ENCODE measurements at places on chromosomes 3 and 15.

GRCh38 chr3:177451301-177451750 lies 254.0 kb upstream of the TBL1XR1 start:
- DNase-seq = no peak

GRCh38 chr15:81263477-81263876 lies 60.5 kb downstream of the STARD5 start:
- no peak for DNase-seq

DNA sequence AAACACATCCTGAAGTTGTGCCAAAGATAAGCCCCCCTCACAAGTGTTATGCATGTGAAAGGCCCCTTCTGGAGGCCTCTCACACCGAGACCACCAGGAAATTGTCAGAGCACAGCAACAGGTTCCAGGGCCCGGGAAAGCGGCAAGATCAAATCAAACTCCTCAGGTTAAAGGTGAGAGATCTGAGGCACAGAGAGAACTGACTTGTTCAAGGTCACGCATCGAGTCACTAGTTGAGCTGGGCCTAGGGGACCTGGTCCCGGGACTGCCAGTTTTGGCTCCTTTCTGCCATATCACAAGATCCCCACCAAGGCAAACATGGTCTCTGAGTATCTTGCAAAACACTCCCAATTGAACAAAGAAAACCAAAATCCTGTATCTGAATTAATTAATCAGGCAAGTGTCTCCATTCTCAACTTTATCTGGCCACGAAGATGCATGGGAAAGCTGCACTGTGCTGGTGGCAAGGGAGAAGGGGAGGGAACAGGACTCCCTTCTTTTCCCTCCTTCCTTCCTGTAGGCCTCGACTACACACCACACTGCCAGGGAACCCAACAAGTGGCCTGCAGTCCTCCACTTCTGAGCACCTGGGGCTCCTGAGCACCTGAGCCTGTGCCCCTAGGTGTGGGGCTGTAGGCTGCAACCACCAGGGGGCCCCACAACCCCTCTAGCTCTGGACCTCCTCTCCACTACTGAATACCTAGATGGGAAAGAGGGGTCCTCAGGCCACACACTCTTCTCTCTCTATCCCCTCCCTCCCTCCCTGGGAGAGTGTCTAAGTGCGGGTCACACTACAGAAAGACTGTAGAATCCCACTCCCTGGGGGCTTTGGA lies 37.3 kb downstream of the ANP32A start:
- DNase-seq = no peak

DNA sequence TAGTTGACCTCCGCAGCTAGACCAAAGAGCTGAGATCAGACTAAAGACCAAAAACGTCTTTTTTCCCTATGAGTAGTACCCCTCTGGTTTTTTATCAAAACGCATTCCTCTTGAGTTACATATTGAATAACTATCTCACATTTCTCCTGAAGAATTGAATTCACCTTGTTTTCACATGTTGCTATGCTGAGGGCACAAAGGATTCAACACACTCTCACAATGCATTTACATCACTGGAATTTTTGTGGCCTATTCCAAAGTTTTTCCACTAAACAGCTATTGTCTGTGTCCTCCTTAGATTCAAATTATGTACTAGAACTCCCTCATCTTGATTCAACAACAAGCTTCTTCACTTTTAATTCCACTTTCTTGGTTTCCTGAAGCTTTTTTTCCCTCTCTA lies 112.5 kb downstream of the RSL24D1 start:
- DNase-seq = no peak

DNA sequence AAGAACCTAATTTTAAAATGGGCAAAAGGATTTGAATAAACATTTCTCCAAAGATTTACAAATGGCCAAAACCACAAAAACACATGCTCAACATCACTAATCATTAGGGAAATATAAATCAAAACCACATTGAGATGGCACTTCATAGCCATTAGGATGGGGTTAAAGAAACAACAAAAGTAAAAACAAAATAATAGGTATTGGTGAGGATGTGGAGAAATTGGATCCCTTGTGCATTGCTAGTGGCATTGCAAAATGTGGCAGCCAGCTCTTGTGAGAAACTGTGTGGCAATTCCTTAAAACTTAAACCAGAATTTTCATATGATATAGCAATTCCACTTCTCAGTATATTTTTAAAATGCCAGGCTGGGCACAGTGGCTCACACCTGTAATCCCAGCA lies 126.5 kb downstream of the STT3B start:
- DNase-seq = no peak

- DNase-seq = no peak
Measured at GRCh38 chr3:58321791-58322190, 10.9 kb upstream of the PXK start.

DNA sequence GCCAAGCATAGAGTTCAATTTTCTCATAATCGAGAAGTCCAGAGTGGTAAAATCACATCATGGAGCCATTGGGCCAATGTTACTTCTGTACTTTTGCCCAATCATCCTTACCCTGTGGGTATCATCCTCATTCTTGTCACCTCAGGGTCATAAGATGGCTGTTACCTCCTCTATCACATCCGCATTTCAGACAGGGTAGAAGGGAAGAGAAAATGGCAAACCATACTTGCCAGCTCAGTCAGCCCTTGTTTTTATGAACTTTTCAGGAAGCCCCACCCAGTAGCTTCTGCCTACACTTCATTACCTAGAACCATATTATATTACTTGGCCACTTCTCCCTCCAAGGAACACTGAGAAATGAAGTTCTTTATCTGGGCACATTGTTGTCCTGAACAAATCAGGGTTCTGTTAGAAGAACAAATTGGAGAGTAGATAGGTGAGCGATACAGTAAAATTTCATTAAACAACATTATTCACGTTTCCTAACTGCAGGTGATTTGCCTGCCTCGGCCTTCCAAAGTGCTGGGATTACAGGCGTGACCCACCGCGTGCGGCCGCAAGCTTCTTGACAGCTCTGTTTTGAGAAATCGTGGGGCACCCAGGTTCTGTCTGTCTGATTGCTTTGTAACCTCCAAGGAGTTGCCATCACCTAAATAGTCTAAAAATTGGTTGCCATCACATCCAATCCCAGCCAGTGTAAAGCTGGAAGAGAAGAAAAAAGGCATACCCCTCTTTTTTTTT lies 34.5 kb upstream of the RPN1 start:
- no peak for DNase-seq

- DNase-seq = peak; percentile 51
Measured at GRCh38 chr3:133930341-133930933, 34.8 kb upstream of the RAB6B start.

- DNase-seq = no peak
Measured at GRCh38 chr3:37787153-37787867, 74.4 kb upstream of the CTDSPL start.

- DNase-seq = no peak
Measured at GRCh38 chr3:141552440-141552991, 65.7 kb downstream of the RASA2 start.

DNA sequence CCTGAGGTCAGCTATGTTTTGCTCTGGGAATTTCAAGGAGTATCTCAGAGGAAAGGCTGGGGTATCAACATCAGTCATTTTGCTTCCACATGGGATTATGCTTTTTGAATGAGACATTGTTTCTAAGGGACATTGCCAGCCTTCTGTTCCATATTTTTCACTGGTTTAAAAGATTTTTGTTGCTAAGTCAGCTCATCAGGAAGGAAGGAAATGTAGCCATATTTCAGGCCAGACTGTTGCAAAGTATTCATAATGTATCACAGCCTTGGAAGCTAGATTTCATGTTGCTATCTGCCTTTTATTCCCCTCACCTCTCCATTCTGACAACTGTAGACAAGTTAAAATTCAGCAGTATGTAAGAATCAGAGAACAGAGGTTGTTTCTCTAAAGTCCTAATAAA lies 61.0 kb upstream of the CHRM5 start:
- DNase-seq = no peak

DNA sequence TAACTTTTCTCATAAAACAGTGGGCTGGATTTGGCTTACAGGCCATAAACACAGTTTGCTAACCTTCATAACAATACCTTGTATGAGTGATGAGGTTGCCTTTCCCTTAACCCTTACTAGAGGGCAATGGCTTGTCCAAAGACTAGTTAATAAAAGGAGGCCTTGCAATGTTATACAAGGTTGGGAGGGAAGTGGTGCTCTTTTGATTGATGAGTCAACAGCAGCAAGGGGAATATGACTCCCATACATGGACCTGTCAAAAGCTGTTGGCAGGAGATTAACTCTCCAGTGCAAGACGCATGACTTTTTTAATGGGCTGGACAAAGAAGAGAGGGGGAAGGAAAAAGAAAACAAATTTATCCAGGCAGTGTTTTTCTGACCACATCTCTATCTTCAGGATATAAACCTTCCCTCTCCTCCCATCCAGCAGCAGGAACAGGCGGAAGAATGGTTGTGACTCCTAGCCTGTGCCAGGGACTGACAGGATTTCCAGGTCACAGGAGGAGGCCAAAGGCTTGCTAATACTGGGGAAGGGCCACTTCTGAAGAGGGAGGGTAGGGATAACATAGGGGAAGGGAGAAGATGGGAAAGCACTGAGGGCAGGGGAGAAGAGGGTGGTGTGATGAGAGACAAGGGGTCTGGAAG lies 35.2 kb upstream of the ARL14 start:
- DNase-seq = no peak

- no peak for DNase-seq
Measured at GRCh38 chr3:155089495-155089894, 9.4 kb downstream of the MME start.

DNA sequence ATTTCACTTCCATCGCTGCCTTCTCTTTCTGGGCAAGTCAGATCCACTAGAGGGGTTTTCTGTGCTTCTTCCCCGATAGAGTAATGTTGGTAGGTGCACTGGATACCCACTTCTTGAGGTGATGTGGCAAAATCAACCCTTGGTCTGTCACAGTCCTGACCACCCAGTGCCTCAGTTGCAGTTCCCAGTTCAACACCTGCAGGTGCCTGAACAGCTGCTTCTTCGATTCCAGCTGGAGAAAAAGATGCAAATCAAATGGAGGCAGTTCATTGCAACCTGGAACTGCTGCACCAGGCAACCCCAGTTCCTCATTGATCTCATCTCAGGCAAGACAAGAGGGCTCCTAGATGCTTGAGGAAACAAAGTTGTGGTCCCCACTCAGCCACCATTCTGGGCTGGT lies 186.6 kb downstream of the UBE2E2 start:
- no peak for DNase-seq

DNA sequence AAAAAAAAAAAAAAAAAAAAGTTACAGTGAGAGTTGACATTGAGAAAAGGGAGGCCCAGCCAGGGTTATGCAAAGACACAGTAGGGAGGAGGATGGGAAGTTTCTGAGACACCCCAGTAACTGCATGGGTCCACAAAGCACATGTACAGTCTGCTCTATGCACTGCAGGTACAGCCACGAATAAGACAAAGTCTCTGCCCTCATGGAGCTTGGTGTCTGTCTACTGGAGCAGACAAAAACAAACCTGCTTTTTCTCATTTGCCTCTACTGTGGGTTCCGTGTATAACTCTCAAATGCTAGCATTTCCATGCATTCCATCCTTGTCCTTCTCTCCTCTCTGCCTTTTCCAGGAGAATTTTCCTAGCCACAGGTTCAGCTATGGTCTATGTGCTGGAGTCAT lies 107.4 kb downstream of the UBE3A start:
- no peak for DNase-seq

GRCh38 chr3:188490416-188490815 lies 336.5 kb downstream of the LPP start:
- no peak for DNase-seq

- DNase-seq = peak; percentile 92
Measured at GRCh38 chr3:138361561-138361971, 13.2 kb downstream of the MRAS start.

GRCh38 chr3:131591394-131592014 lies 88.7 kb upstream of the MRPL3 start:
- no peak for DNase-seq

- no peak for DNase-seq
Measured at GRCh38 chr15:51494411-51495314, 127.9 kb downstream of the DMXL2 start.

Measured in RCC 7860 (cell line).